ENCODE measurements at places on chromosomes 3 and 15.

DNA sequence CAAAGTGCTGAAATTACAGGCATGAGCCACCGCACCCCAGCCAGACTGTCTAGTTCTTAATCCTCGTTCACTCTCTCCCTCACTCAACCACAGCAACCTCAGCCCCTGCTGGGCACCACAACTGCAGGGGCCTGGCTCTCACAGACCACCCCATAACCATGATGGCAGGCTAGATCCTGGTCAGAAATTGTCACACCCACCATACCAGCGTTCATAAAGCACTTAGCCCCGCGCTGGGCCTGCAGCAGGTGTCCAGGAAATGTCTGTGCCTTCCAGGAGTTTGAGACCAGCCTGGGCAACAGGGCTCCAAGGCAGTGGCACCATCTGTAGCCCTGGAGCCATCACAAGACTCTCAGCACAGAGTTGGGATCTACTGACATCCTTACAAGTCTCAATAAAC lies 1.9 kb downstream of the SHISA5 start:
- no peak for DNase-seq

- DNase-seq: no peak
These were observed 62.7 kb upstream of the MYZAP start for GRCh38 chr15:57528940-57529565.

DNA sequence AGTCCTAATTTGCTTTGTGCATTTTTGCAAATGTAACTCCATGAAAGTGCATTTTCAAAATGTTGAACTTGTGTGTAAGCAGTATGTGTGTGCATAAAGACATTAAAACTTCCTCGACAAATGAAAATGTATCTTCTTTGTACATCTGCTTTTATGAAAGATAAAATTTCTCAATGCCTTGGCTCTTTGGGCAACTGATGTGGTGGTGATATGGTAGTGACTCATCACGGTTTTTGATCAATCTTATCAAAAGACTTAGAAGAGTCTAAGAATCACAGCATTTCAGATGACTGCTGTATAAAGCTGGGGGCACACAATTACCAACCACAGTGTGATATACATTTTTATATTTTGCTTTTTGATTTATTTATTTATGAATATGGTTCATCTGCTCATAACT lies 5.4 kb upstream of the MASP1 start:
- DNase-seq: no peak

DNA sequence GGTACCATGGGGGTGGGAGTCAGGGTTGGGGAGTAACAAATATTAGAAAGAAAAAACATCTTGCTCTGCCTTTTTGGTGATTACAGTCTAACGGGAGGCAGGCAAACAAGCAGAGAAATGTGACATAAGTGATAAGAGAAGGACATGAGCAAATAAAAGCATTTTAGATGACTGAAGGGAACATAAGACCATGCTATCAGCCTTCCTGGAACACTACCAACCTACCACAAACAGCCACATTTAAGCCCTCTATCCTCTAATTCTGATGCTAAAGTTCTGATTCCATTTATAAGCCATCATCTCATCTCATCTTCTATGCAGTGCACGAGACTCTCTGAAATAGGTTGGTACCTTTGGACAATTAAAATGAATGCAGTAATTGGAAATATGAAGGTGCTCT lies 243.4 kb upstream of the P2RY1 start:
- no peak for DNase-seq

- no peak for DNase-seq
These were observed 370.6 kb upstream of the TBL1XR1 start for GRCh38 chr3:177567833-177568232.

GRCh38 chr3:116226266-116226665 lies 219.0 kb downstream of the LSAMP start:
- DNase-seq: no peak

DNA sequence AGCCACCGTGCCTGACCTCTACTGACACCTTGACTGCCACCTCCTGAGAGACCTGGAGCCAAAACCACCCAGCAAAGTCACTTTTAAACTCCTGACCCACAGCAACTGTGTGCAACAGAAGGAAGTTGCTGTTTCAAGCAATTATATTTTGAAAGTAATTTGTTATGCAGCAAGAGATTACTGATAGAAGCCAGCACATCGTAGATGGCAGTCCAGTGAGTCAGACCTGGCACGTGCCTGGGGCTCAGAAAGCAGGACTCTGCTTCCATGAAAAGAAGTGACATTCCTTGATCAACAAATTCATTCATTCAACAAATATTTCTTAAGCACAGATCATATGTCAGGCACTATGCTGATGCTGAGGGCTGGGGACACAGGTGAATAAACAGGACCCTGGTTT lies 5.7 kb upstream of the CSPG4 start:
- DNase-seq: no peak

DNA sequence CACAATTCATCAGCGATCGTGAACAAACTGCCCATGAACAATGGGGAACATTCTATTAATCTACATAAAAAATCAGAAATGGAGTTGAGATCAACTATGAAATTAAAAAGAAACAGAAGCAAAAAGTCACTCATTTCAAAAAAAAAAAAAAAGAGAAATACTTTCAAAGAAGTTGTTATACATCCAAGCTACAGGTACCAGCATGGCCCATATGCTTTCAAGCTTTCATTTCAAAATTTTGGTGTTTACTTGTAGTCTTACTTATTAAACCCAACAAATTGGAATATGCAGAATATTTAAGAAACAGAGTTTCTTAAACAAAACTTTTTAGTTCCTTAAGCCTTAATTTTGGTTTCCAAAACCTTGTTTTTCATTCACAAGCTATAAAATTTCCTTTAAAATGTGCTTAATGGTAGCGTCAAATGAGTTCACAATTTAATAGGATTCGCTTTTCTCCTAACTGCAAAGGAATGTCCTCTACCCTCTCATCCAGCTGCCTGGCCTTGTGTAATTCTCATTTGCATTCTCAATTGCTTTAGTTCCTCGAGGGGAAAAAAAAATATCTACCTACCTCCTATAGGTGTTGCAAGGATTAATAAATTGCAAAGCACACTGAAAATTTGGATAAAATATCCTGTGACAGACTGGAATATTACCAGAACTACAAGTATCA lies 565.2 kb downstream of the ROBO1 start:
- no peak for DNase-seq

GRCh38 chr3:11385326-11385725 lies 113.1 kb downstream of the ATG7 start:
- no peak for DNase-seq

GRCh38 chr3:67688231-67688630 lies 33.8 kb upstream of the SUCLG2 start:
- no peak for DNase-seq

DNA sequence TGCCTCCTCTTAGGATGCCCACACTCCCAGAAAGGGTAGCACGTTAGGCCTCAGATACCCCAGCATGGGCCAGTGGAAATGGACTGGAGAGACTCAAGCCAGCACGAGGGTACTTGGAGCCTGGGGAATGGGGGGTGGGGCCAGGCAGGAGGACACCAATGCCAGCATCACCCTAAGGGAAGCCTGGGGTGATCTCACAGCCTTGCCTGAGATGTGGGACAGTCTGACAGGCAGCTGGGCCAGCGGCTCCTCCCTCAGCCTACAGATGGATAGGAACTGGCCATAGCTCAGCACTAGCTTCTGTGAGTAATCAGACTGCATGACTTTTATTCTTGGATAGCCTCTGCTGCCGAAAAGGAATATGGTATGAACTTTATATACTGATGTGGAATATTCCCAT lies 59.6 kb upstream of the MRPS22 start:
- no peak for DNase-seq

DNA sequence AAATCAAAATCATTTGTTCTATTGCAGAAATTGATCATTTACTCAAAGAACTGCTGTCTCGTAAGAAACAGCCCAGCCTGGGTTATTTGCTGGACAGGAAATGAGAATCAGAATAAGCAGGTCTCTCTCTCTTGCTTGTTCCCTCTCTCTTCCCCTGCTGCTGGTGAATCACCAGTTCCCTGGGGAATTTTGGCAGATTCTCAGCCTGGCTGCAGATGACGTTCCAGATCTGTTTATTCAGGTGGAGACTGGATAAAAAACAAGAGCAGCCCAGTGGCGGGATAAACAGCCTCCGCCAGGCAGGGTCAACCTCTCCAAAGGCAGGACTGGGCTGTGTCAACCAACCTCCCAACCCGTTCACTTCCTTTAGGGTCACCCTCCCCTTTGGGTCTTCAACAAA lies 72.1 kb downstream of the LRIG1 start:
- DNase-seq: no peak

GRCh38 chr3:148735597-148735996 lies 37.9 kb downstream of the AGTR1 start:
- no peak for DNase-seq

- DNase-seq: no peak
These were observed 90.7 kb downstream of the TIGIT start for GRCh38 chr3:114384558-114384903.

- no peak for DNase-seq
These were observed 1.7 kb upstream of the NGLY1 start for GRCh38 chr3:25784971-25785370.

Data from T-helper 2 cell treated with Interferon-gamma antibody and Interleukin-4, amounts not matched to agents 5 μg/mL and 100 μg/mL, for 36 hours (primary cell).